A549 treated with DMSO at 1 μM for 4 hours (cell line): ENCODE measurements at places on chromosomes 2 and 18. TPM values are rescaled to one million over a fixed set of nuclear protein-coding genes. Genes with fewer than 3 reads are reported as not detected.

KCNK3 gene
- 1.2 to 1.6 TPM (median 1.4 TPM) in 5 replicates for total RNA-seq

IL37 gene
- total RNA-seq: not detected in 5 replicates

SNTG2 gene
- total RNA-seq: not detected in 5 replicates

CTLA4 gene
- not detected in 5 replicates for total RNA-seq

CAPG gene
- total RNA-seq: 87.2 to 106 TPM (median 91.7 TPM) in 5 replicates

COL3A1 gene
- 0.22 to 0.26 TPM (median 0.25 TPM) in 5 replicates for total RNA-seq

GNAL gene
- total RNA-seq: 6.7 to 7.8 TPM (median 6.8 TPM) in 5 replicates

GRB14 gene
- 3.1 to 7.6 TPM (median 5.6 TPM) in 5 replicates for total RNA-seq

R3HDM1 gene
- total RNA-seq: 20.9 to 30.1 TPM (median 28.4 TPM) in 5 replicates

CD8B gene
- not detected in 5 replicates for total RNA-seq

DNAH7 gene
- 0.93 to 1.6 TPM (median 1.2 TPM) in 5 replicates for total RNA-seq

PMAIP1 gene
- total RNA-seq: 11.9 to 16.4 TPM (median 14.1 TPM) in 5 replicates

CCDC74B gene
- total RNA-seq: 6.1 to 7.5 TPM (median 6.6 TPM) in 5 replicates

LIMS2 gene
- 4.5 to 6.0 TPM (median 5.1 TPM) in 5 replicates for total RNA-seq

LRP1B gene
- not detected in 5 replicates for total RNA-seq

MTIF2 gene
- 39.3 to 46.1 TPM (median 44.7 TPM) in 5 replicates for total RNA-seq

ZNF385B gene
- total RNA-seq: 0.20 TPM in 1 of 5 replicates, not detected in the others

CGREF1 gene
- 7.0 to 8.3 TPM (median 7.9 TPM) in 5 replicates for total RNA-seq

TCF23 gene
- not detected in 5 replicates for total RNA-seq

IL18RAP gene
- total RNA-seq: 0.02 to 0.06 TPM in 2 of 5 replicates, not detected in the others

ASB1 gene
- total RNA-seq: 39.5 to 59.6 TPM (median 56.2 TPM) in 5 replicates

GPR35 gene
- 0.58 to 1.2 TPM (median 0.75 TPM) in 5 replicates for total RNA-seq

PTRHD1 gene
- total RNA-seq: 47.4 to 63.9 TPM (median 63.1 TPM) in 5 replicates

SCN3A gene
- total RNA-seq: 0.01 to 0.07 TPM in 2 of 5 replicates, not detected in the others

ACTG2 gene
- total RNA-seq: 0.10 to 0.38 TPM (median 0.17 TPM) in 5 replicates

LHCGR gene
- total RNA-seq: not detected in 5 replicates

SERPINB12 gene
- not detected in 5 replicates for total RNA-seq

RBKS gene
- total RNA-seq: 6.5 to 8.8 TPM (median 7.3 TPM) in 5 replicates

IL1F10 gene
- total RNA-seq: not detected in 5 replicates

LOXHD1 gene
- not detected in 5 replicates for total RNA-seq

ABCG8 gene
- not detected in 5 replicates for total RNA-seq

CASP8 gene
- 31.5 to 39.4 TPM (median 35.5 TPM) in 5 replicates for total RNA-seq

LYPD1 gene
- 15.1 to 20.5 TPM (median 18.2 TPM) in 5 replicates for total RNA-seq

CPO gene
- 0.09 to 0.19 TPM (median 0.17 TPM) in 3 of 5 replicates, not detected in the others for total RNA-seq

PRSS56 gene
- total RNA-seq: 0.09 to 0.16 TPM (median 0.12 TPM) in 4 of 5 replicates, not detected in the other

KDM3A gene
- total RNA-seq: 24.2 to 31.2 TPM (median 29.7 TPM) in 5 replicates

RAB17 gene
- total RNA-seq: 0.05 to 0.10 TPM (median 0.10 TPM) in 3 of 5 replicates, not detected in the others

ANXA4 gene
- total RNA-seq: 328 to 401 TPM (median 352 TPM) in 5 replicates

CNGA3 gene
- 0.03 TPM in 1 of 5 replicates, not detected in the others for total RNA-seq

TMEM131 gene
- total RNA-seq: 13.1 to 18.2 TPM (median 17.4 TPM) in 5 replicates

TMEFF2 gene
- total RNA-seq: 0.19 to 0.36 TPM (median 0.27 TPM) in 5 replicates
